ENCODE measurements at places on chromosomes 5 and 9.
A peak's percentile ranks its signal among the peaks of the same experiment; 100 is the strongest.

DNA sequence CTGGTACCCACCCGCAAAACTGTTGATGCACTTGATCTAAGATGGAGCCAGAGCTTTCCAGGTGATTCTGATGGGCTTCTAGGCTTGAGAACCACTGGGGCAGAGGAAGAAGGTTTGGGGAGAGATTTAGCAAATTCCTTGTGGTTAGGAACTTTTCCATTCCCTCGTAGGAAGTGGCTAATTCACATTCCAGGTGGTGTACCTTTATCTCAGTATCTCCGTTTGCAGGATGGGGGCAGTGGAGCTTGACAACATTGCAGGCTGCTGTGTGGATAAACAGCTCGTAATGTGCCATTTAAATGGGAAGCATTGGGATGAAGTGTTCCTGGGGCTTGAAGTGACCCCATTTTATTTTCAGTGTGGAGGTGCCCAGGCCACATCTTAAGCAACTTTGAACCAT is 172.9 kb upstream of the IL12B start:
- no peak for DNase-seq

DNA sequence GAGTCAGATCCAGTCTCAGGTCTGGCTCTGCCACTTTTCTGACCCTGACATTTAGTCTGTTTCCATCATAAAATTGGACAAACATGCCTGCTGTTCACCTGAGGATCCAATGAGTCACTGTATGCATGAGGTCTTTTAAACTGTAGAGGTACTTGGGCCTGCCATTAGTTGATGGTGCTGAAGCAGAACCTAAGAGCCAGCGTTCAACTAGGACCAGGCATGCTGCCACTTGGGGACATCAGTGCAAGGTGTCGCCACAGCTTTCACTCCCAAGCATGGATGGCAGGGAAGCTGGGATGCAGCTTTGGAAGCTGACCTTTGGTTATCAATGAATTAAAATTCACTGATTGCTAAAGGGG is 37.1 kb downstream of the NEUROG1 start:
- DNase-seq = no peak

DNA sequence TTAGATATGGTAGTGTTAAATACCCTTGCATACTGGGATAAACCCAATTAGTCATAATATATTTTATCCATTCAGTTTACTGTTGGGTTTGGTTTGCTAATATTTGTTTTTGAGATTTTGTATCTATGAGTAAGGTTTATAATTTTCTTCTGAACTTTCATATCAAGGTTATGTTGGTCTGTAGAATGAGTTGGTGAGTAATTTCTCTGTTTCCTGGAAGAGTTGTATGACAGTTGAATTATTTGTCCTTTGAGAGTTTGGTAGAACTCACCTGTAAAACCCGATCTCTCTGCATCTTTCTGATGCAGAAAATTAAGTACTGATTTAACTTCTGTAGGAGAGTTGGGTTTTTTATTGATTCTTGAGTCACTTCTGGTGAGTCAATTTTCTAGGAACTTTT is 20.4 kb downstream of the DDX4 start:
- DNase-seq = no peak

GRCh38 chr9:120532891-120533290 is 47.1 kb downstream of the CDK5RAP2 start:
- DNase-seq = no peak

- peak; percentile 28 for DNase-seq
Measured at GRCh38 chr5:128300181-128300580, 216.6 kb downstream of the SLC12A2 start.

DNA sequence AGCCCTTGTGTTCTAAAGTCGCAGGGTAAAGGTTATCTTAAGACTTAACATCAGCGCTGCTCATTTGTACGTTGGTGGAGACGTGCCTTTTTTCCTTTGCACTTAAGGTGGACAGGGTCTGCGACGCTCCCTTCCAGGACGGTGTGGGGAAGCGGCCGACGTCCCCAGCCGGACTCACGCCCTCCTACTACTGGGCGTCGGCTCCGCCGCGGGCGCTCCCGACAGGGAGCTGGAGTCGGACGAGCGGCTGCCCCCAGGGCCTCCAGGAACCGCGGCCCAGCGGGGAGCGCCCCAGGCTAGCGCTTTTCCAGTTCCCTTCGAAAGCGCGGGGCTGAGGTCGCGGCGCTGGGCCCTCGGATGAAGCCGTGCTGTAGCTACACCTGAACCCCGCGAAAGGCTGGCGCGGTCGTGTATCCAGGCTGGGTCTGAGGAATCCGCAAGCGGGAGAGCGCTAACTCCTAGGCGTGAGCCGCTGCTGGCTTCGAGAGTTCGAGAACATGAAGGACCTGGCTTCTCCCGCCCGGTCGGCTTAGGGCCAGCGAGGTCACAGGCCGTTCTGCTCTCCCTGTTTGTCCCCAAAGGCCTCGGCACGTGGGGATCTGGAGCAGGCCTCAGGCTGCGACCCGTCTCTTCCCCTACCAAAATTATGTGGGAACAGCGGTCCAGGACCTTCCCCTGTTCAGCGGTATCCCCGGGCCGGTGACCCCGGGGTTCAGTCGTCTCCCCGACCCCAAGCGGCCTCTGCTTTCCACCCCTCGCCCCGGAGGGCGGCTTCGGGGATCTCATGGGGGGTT is 3.8 kb upstream of the DMRT3 start:
- no peak for DNase-seq

GRCh38 chr9:85744480-85744879 is 2.7 kb upstream of the AGTPBP1 start:
- DNase-seq = no peak

DNA sequence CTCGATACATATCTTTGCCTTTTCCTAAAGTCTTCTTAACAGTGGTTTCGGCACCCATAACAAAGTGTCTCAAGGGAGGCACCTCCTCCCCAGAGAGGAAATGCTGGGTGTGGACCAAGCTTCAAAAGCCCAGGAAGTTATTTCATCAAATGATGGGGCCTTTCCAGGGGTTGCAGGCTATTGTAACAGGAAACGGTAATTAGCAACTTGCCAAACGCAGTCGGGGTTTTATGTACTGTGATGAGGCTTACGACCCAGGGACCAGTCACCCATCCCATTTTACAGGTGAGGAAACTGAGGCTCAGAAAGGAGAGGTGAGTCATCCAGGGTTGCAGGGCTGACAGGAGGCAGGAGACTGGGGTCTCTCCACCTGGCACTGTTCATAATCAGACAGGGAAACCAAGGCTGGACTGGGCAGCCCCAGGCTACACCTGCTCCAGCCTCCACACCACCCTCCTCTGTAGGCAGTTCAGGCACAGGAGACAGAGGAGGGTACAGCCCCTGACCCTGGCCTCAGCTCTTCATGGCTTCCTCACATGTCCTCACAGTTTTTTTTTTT is 30.0 kb upstream of the SUSD3 start:
- DNase-seq = no peak
